ENCODE measurements at places on chromosomes 7 and 10. TPM values are rescaled to one million over a fixed set of nuclear protein-coding genes. Genes with fewer than 3 reads are reported as not detected.

CALCR gene
- total RNA-seq: not detected

DNA sequence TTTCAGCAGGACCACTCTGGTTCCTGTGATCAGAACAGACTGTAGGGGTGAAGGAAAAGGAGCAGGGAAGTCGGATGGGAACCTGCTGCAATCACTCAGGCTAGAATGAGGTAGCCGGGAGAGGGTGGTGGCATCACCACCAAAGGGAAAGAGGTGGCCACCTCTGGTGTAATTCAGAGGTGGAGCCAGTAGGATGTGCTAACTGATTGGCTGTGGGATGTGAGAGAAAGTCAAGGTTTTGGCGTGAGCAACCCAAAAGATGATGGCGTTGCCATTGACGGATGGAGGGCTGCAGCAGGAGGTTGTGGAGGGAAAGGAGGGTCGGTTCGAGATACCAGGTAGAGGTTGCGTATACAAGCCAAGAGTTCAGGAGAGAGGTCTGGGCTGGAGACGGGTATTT lies 7.4 kb upstream of the VSIR start:
- DNase-seq: no peak
- H3K4me1 ChIP-seq: no peaks in the 10 kb centered on the region
- no peaks in the 10 kb centered on the region for H3K36me3 ChIP-seq
- no peaks in the 10 kb centered on the region for H3K27me3 ChIP-seq

PNLIPRP1 gene
- not detected for total RNA-seq

CUZD1 gene
- not detected for total RNA-seq

ERVW-1 gene
- not detected for total RNA-seq

- H3K27ac ChIP-seq: no peak overlapping the region
- DNase-seq: no peak
- no peaks in the 10 kb centered on the region for H3K4me1 ChIP-seq
- no peaks in the 10 kb centered on the region for H3K36me3 ChIP-seq
- H3K27me3 ChIP-seq: no peaks in the 10 kb centered on the region
- H3K4me3 ChIP-seq: no peak overlapping the region
Observed at GRCh38 chr7:28201131-28201530, 20.5 kb upstream of the JAZF1 start.

DNA sequence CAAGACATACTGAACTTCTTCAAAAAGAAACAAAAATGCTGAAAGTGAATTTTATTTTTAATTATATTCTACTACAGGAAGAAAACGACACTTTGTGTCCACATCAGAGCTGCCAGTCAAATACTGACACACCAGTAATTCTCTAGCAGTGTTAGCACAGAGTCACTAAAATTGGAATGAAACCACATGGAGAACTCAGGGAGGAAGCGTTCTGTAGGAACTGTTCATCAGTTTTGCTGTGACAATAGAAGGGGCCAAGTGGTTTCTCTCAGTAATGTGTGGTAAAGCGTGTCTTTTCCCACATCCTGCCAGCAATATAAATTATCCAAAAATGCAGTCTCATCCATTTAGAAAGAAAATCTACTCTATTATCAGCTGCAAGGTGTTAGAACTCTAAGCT lies 683.3 kb downstream of the GRM8 start:
- H3K36me3 ChIP-seq: no peaks in the 10 kb centered on the region
- H3K4me1 ChIP-seq: no peaks in the 10 kb centered on the region
- no peaks in the 10 kb centered on the region for H3K27me3 ChIP-seq
- no peak for DNase-seq
- H3K27ac ChIP-seq: no peak overlapping the region
